ENCODE measurements at places on chromosomes 3 and 15.

- no peak for DNase-seq
Measured at GRCh38 chr3:42756681-42757213, 16.3 kb downstream of the CCDC13 start.

GRCh38 chr3:123899300-123899865 lies 15.3 kb upstream of the MYLK start:
- DNase-seq = no peak

DNA sequence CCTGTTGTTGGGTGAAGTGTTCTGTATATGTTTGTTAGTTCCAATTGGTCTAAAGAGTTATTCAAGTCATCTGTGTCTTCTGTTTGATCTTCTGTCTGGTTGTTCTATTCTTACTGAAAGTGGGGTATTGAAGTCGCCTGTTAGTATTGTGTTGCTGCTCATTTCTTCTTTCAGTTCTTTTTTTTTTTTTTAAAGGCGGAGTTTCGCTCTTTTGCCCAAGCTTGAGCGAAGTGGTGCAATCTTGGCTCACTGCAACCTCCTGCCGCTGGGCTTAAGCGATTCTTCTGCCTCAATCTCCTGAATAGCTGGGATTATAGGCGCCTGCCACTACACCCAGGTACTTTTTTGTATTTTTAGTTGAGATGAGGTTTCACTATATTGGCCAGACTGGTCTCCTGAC lies 23.5 kb downstream of the PFN2 start:
- DNase-seq = no peak

GRCh38 chr15:54347082-54347827 lies 369.0 kb downstream of the UNC13C start:
- DNase-seq = no peak

DNA sequence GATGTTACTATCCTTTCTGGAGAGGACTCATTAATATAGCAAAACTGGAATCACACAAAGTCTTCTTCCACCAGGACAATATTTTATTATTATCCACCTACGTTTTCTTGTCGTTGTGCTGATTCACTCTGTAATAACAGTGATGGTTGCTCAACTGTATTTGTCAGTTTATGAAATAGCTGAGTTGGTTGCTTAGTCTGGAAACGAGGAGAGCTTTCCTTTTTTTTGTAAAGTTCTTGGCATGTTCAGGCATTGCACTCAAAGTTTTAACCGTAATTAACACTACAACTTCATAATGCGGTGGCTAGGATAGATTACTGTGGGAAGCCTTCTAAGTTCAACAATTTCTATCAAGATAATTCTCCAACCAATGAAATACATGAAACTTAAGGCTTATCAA lies 131.2 kb downstream of the RAP2B start:
- DNase-seq = no peak

DNA sequence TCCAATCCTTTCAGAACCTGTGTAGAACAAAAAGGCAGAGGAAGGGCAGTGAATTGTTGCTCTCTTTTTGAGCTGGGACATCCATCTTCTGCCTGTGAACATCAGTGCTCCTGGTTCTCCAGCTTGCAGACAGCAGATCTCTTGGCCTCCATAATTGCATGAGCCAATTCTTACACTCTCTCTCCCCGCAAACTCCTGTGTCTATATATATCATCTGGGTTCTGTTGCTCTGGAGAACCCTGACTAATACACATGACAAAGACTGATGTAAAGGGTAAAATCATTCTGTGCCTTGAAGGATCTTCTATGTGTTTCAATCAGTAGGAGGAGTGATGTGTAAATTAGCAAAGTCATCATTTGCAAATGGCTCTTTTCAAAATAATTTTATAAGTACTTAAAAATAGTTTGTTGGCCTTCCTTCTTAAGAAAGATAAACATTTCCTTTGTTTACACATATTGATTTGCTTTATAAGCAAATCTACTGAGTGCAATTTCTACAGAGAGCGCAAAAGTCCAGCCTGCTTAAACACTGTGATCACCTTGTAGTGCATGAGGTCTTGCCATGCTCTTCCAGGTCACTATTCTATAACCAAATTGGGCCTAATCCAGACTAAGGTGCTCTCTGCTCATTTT lies 154.9 kb upstream of the ANKRD28 start:
- no peak for DNase-seq

GRCh38 chr3:190983875-190984274 lies 121.4 kb upstream of the GMNC start:
- no peak for DNase-seq

DNA sequence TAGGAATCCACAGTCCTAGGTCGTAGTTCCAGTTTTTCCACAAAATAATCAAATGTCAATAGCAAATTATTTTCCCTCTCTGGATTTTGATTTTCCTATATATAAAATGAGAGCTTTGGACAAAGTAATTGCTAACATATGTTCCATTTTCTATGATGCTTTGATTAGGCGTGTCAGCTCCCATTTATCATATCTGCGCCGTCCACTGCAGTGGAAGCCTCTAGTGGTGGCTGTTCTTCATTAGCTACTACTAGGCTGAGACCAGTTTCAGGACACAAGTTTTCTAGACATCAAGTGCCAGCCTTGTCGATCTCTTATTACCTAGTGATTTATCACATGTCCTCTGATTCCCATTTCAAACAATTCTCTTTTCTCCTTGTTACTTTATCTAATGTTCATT lies 271.5 kb downstream of the TUSC7 start:
- DNase-seq = no peak

GRCh38 chr15:60021589-60022378 lies 17.7 kb downstream of the FOXB1 start:
- DNase-seq = no peak

- no peak for DNase-seq
Measured at GRCh38 chr3:184549796-184550577, 11.6 kb upstream of the EPHB3 start.
